Umbilical cord (tissue), 2 donors: ENCODE measurements at places on chromosomes 12 and 14.

GRCh38 chr12:66144791-66145754 is 14.5 kb upstream of the LLPH start:
- peak; percentile 43 for DNase-seq

DNA sequence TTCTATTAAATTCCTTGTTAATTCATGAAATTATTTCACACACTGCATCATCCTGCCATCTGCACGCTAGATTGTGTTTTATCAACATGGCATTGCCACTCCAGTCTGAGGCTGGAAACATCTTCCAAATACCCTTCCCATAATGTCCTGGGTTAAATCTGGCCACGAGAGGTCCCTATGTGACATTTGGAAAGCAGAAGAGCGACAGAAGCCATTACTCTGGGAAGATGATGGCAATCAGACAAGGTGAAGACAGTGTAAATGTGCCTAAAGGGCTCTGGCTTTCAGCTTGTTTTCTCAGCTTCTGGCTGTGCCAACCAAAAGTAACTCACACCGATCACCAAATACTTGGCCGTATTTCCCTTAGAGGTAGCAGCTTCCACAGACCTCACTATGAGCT is 144.8 kb downstream of the CAPZA3 start:
- no peak for DNase-seq

GRCh38 chr12:42683933-42684801 is 94.6 kb upstream of the PRICKLE1 start:
- DNase-seq, result no peak

GRCh38 chr12:92505254-92506231 is 197.2 kb upstream of the PLEKHG7 start:
- DNase-seq, result peak; percentile 59

- no peak for DNase-seq
These were observed 108.8 kb downstream of the SLC25A21 start for GRCh38 chr14:37063467-37064240.

DNA sequence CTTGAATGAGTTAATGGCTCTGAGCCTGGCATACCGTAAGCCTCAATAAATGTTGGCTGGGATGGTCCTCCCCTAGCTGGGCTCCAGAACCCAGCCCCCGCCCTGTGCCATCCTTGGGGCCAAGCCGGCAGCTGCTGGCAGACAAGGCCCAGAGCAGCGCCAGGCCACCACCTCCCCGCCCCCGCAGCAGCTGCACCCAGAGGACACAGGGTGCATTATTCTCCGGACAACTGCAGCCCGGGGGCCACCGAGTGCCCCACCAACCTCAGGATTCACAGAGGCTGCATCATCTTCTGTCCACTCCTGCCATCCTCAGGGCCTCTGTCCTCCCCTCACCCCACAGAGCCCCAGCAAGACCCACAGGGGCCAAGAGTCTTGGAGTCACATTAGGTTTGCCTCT is 92.7 kb downstream of the NCOR2 start:
- DNase-seq, result no peak

GRCh38 chr12:52349196-52349595 is 18.1 kb downstream of the KRT85 start:
- DNase-seq, result peak; percentile 32

GRCh38 chr12:107845226-107845979 is 70.9 kb downstream of the ASCL4 start:
- no peak for DNase-seq

GRCh38 chr12:105100207-105100985 is 7.1 kb upstream of the WASHC4 start:
- peak; percentile 67 for DNase-seq

GRCh38 chr12:131642771-131643170 is 68.1 kb upstream of the SFSWAP start:
- DNase-seq, result no peak

DNA sequence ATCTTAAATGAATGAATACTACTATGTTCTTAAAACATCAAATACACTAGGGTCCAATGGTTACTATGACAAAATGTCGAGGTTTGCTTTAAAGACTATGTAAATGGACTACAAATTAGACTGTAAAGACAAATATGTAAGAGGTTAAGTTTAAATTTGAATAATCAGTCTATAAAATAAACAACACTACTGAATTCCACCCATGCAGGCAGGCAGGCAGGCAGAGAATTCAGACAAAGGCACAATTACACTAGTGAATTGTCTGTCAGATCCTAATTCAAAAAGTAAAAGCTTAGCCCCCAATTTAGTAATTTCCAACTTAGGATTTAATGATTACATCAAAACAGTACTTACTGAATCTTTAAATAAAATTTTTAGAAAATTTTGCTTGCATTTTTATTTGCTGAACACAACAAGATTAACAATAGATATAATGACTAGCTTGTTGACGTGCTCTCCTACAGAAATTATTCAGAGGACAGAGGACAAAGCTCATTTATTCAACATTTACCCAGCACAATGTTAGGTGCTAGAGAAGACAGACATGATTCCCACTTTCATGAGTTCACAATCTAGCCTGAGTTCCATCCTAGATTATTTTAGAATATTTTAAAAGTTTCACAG is 97.4 kb downstream of the CDK17 start:
- DNase-seq, result no peak

- DNase-seq, result peak; percentile 17
These were observed 1.2 kb downstream of the SSTR1 start for GRCh38 chr14:38208618-38209562.

DNA sequence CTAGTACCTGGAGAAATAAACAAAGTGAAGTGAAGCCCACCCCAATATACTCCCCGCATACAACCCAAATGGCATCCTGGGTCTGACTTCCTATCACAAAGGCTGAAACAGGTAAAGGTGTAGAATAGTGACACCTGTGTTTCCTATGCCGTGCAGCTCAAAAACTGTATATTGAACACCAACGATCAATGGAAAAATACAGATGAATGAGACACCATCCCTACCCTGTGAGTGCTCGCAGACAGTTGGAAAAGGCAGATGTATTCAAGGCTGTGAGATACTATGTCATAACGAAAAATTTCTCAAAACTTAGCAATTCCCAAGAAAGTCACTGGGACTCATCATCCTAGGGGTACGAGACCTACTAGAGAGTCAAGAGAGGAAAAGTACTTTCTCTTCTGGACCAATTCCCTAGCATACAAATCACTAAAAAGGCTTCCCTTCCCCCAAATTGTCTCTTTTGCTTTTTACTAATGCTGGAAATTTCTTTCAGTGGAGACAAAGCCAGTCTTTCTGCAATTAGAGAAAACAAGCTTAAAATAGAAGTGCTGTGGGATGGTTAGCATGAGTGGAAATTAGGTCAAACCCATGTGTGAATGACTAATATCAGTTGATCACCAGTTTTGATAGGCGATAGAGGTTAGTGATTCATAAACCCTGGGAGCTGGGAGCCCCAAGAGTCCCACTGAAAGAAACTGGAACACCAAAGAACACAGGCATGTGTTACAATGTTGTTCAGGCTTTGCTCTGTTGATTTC is 249.7 kb downstream of the SPTSSA start:
- DNase-seq, result no peak

GRCh38 chr12:4030929-4031702 is 157.9 kb upstream of the PARP11 start:
- peak; percentile 98 for DNase-seq

DNA sequence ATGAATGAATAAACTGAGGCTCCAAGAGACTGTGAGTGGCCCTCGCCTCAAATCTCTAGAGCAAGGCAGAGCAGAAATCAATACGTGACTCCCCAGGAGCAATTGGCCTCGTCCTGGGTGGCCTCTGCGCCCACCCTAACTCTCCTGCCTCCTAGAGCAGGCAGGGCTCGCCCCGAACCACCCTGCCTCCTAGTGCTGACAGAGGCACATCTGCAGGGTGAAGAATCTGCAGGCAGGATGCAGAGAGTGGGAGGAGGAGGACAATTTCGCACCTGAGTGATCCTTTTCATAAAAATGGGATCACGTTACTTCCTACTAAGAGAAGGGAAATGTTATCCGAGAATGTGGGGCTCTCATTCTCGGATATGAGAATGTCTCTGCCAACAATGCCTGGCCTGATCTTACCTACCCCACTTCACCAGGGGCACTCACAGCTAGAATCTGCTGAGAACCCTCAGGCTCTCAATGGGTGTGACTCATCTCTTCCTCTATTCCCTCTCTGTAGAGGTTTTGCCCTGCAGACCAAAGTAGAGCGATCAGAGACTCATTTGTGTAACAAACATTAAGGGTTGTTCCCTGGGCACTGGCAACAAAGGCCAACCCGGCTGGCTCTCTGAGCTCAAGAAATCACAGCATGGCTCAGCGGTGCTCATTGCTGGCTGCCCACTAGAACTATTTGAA is 61.7 kb upstream of the BCL2L14 start:
- no peak for DNase-seq

DNA sequence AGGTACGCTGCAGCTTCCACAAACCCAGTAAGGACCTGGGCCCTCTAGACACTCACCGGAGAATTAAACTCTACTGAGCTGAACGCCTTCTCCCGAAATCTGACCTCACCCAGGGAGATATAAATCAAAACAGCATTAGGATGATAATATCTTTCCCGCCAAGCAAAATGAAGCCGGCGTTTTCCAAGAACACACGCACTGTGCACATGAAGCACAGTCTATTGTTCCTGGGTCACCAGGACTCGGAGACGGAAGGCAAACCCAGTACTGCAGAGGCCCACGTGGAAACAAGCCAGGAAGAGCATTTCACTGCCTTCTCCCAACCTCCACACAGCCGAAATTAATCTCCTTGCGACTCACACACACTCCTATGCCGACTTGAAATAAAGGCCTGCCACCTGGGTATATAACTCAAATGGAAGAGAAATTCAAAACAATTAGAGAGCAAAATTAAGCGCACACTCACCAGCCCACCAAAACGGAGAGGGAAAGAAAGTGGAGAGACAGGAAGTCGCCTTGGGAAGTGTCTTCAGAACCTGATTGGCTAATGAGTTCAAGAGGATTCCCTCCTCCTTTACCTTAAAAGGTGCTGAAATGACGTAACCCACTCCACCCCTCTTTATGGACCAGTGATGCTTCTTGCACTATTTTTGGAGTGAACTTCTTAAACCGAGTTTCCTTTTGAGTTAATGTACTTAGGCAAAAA is at the start of gene CCNB1IP1:
CCNB1IP1 (minus strand) TSS at position 492 of the 706 bp plus-strand sequence. CDS start 16,756 bp downstream, outside the sequence.
- DNase-seq, result peak; percentile 96

DNA sequence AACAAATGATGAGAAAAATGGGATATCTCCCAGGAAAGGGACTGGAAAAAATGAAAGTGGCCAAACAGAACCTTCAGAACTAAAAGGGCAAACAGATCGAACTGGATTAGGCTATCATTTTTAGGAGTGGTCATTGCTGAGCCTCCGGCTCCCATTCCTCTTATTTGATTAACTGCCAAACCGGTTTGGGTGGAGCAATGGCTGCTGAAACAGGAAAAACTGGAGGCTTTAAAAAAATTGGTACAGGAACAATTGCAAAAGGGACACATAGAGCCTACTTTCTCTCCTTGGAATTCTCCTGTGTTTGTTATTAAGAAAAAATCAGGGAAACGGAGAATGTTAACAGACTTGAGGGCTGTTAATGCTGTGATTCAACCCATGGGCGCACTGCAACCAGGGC is 49.7 kb downstream of the TNFAIP2 start:
- no peak for DNase-seq
